Germinal center (tissue), 1 donor: ENCODE measurements at places on chromosomes 3 and 15.

DNA sequence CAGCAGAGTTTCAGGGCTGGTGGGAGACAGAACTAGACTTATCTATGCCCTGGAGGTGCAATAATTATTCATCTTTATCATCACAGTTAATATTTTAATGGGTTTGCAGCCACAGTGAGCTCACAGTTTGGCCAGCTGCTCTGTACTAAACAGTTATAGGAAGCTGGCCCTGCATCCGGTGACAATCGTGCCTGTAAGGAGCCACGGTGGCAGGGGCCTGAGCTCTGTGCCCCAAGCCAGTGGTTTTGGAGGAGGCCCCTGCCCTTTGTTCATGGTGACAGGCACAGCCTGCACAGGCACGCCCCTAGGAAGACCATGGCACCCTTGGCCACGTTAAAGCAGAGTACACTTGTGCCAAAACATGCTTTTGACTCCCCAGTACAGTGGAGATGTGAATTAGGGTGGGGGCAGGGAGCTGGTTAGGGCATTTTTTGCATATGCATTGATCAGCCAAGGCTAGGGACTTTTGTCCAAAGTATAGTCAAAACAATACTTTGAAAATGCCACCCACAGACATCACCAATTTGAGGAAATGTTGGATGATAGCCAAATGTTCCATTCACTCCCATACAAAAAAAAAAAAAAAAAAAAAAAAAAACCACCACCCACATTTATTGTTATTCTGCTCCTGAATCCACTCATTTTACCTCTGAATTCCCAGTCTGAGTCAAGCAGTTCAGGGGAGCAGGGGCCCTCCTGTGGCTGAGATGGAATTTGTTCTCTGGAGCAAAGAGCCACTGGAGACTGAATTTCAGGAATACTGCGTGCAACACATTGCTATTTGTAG lies 3.4 kb upstream of the RFTN1 start:
- no peak for DNase-seq

DNA sequence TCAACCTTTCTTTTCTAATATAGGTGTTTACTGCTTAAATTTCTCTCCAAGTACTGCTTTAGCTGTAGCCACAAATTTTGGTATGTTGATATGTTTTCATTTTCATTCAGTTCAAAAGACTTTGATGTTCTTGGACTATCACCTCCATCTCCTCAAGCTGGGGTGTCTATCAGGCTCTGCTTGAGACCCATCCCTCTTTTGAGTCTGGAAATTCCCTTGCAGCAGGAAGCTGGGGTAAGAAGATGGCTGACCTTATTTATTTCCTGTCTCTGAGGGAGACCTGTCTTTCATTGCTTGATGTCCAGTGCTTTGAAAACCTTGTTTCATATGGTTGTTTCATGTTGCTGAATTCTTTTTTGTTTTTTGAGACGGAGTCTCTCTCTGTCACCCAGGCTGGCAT lies 60.5 kb upstream of the ADPGK start:
- no peak for DNase-seq

GRCh38 chr3:108329947-108330346 lies 33.6 kb downstream of the HHLA2 start:
- DNase-seq = no peak

- DNase-seq = no peak
These were observed 9.9 kb downstream of the KIF23 start for GRCh38 chr15:69424001-69424400.

GRCh38 chr3:124797426-124797945 lies 67.2 kb downstream of the UMPS start:
- DNase-seq = no peak

DNA sequence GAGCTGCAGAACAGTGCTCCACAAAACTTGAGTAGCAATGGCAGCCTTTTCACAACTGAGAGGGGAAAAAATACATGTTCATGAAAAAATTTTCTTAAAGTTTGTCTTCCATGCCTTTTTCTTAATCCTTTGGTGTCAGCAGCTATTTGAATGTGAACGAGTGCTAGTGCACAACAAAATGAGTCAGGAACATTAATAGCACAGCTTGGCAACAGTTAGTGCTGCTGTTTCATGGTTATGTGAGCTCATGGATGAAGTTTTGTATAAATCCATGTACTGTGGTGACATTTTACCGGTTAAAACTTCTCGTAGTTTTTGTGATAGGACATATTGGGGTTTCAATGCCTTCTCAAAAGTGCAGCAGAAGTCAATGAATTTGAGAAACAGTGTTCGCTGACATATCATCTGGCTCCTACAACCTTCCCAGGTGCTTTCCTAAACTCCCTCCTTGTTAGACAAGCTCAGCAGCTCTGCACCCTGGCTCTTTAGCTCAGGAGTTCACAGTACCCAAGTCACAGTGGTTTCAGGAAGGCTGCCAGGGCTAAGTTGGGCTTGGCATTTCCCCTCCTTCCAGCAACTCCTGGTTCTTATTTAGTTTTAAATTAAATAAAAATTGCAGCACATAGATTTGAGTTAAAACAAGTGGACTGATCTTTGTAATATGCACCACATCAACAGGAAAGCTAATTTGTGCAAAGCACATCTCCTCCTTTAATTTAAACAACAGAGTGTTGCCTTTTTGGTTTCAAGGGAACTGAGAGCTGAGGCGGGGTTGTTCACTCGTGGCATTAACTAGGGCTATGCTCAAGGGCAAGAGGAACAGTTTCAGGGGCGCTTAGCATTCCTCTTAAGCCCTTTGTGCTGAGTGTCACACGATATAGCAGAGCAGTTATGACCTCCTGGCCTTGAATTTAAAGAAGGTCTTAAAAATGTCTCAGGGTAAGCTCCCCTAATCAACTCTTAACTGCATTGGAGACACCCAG lies 362.8 kb downstream of the CHST2 start:
- DNase-seq = no peak

- peak; percentile 55 for DNase-seq
These were observed 46.1 kb downstream of the RFTN1 start for GRCh38 chr3:16467393-16467792.

DNA sequence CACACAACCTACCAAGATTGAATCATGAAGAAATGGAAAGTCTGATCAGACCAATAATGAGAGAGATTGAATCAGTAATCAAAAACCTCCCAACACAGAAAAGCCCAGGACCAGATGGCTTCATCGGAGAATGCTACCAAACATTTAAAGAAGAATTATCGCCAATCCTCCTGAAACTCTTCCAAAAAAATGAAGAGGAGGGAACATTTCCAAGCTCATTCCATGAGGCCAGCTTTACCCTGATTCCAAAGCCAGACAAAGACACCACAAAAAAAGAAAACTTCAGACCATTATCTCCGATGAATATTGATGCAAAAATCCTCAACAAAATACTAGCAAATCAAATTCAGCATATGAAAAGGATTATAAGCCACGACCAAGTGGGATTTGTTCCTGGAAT lies 94.1 kb downstream of the SENP2 start:
- DNase-seq = no peak

- DNase-seq = no peak
These were observed 57.7 kb downstream of the DUT start for GRCh38 chr15:48388910-48389309.

GRCh38 chr15:35481992-35482391 lies 64.0 kb downstream of the DPH6 start:
- DNase-seq = no peak

GRCh38 chr3:97821287-97821773 lies 481 bp upstream of the CRYBG3 start:
- DNase-seq = peak; percentile 33

DNA sequence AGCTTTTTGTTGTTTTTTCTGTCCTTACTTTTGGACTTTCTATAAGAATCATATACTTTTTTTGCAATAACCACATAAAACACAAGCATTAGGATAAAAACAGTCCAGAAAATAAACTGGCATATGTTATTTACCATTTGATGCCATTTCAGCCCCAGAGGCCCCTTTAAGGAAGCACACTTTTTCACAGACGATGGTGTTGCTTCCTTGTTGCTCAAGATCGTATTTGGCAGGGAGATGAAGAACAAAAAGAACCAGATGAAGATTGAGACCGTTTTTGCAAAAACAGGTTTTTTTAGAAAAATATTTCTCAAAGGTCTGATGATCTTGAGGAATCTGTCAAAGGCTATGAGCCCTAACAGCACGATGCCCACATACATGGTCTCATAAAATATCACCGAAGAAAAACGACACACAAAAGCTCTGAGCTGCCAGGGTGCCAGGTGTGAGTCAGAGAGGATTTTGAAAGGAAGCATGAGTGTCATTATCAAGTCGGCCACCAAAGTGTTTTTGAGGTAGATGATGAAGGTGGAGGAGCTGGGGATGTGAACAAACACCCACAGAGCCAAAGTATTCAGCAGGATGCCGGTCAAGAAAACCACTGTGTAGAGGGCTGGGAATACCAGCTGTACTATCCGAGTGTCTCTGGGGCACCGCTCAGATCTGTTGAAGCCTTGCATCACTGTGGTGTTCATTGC lies 902 bp downstream of the P2RY13 start:
- DNase-seq = peak; percentile 11

DNA sequence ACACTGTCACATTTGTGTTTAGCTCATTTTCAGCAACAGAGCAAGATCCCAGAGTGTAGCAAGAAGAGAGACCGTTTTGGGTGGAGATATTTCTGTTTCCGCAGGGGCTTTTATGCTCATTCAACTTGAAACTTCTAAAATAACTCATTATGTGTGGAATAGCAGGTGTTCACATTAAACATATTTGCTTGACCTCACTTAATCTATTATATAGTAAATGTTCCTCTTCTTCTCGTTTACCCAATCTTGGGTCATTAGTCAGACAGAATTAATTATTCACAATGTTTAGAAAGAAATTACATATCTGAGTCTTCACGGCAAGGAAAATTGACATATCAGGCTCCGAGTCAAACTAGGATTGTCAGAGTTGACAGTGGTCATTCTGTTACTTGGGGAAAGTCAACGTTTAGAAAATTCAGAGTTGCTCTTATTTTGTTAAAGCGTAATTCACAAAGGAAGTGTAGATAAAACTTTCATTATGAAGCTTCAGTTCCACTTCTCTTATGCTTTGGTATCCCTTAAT lies 222.9 kb downstream of the TPRG1 start:
- DNase-seq = no peak

DNA sequence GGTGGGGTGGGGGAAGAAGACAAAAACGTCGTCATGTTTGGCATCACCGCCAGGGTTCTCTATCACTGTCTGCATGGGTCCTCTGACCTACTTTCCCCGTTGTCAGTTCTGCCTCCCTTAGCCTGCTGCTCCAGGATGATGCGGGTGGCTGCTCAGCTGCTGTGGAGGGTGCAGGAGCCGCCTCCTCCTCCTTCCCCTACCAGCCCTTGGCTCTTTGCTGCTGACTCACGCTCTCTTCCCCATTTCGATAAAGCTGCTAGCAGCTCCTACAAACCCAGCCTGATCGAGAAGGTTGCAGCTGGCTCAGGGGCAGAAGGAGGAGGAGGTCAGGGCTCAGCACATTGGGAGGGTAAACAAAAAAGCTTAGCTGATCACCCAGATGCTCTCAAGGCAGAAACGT lies 49.5 kb upstream of the SEC13 start:
- no peak for DNase-seq

DNA sequence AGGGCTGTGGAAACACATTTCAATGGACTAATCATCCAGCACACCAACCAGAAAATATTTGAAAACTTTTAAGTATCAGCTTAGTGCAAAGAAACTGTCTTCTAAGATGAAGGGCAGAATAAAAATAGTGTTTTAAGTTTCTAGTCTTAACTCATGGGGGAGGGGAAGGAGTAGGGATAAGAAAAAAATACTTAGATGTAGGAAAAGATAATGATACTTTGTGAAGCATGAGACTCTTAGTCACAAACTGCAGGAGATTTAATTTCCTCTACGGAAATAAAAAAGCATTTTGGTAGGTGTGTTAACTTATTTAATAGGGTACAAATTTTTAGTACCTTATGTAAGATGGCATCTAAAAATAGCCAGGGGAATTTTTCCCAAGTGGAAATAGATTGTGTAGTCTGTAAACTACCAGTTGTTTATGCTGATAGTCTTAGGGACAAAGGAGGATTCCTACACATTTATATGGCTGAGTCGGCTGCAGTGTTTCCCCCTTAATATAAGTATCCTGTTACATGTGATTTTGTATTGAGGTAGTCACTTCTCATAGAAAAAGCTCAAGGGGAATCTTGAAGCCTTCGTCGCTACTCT lies 78.2 kb upstream of the GBE1 start:
- no peak for DNase-seq

DNA sequence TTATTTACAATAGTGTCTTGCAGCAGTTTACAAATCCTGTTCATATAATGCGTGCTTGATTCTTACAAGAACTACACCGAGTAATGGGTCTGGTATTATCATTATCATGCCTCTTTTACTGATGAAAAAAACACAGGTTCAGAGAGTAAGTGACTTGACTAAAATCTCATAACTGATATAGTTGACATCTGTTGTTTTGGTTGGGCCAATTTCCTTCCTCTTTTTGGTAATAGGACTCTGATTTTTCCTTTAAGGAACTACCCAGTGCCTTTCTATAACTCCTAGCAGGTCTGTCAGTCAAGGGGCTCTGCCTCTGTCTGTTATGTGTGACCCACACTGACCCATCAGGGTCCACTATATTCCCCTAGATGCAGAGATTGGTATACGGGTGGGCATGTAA lies 14.6 kb upstream of the BLOC1S6 start:
- DNase-seq = peak; percentile 36

DNA sequence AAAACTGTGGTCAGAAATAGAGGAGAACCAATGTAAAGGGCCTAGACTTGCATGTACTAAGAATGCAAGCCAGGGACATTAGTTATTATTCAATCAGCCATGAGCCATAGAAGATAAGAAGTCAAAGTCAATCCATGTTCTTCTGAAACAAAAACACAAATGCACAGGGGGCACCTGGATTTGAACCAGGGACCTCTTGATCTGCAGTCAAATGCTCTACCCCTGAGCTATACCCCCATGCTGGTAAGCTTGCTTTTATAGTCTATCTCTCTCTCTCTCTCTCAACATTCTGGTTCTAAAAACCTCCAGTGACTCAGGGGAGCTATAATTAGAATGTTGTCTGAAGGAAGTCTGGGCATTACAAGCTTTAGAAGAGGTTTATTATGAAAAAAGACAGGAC lies 85.6 kb upstream of the ACP3 start:
- DNase-seq = no peak
